Frontal cortex (tissue), 4 donors: ENCODE measurements at places on chromosomes 5 and 9.

GRCh38 chr5:72018143-72018803 lies 89.0 kb upstream of the MAP1B start:
- DNase-seq, result no peak

- DNase-seq, result no peak
Measured at GRCh38 chr5:128257076-128257475, 173.5 kb downstream of the SLC12A2 start.

- DNase-seq, result no peak
Measured at GRCh38 chr9:98281281-98281680, 25.8 kb upstream of the TBC1D2 start.

- DNase-seq, result no peak
Measured at GRCh38 chr5:5331848-5332247, 90.6 kb upstream of the ICE1 start.

- DNase-seq, result no peak
Measured at GRCh38 chr5:142280066-142281007, 44.5 kb downstream of the SPRY4 start.

DNA sequence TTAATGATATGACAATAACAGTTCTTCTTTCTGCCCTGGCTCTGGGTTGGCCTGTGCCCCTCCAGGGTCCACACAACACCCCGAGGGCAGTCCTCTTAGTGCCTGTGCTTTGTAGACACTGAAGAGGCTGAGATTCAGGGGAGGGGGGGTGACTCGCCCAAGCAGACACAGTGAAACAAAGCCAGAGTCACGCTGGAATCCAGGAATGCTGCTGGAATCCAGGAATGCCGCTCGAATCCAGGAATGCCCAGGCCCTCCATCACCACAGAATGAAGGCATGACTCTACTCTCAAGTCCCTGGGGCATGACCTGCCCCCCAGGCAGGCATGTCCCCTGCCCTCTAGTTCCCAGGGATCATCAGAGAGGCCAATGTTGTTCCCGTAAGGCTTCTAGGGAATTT lies 73.1 kb downstream of the LRSAM1 start:
- DNase-seq, result no peak

DNA sequence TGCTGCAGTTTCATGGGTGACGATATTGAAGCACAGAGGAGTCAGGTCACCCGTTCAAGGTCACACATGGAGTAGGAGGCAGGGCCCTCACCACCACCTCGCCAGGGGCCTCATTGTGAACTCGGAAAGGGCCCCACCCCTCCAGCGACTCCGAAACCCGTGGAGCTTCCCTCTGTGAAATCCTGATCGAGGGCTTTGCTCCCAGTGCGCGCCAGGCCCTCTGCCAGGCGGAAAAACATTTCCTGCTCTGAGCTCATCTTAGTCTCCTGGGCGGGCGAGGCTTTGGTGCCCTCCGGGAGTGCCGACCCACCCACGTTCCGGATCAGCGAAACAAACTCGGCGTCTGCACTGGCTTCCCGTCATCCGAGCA lies 75.0 kb upstream of the FCN1 start:
- no peak for DNase-seq
